ENCODE measurements at places on chromosomes 1 and 21.

GRCh38 chr1:203726417-203726867 lies 38.5 kb upstream of the LAX1 start:
- no peak for DNase-seq

DNA sequence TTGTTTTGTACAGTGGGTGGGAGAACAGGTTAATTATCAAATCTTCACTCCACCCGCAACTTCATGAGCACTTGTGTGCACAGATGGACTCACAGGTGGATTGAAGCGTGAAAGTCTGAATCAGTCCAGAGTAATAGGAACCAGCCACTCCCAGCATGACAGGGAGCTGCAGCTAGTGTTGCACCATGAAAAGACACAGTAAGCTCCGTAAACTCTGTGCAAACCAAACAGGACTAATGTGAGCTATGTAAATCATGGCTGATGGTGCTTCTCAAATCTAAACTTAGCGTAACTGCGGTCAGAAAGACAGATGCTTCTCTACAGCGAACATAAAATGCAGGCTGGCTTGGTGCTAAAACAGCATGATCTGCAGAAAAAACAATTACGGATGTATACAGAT lies 114.4 kb downstream of the CENPF start:
- DNase-seq: no peak

GRCh38 chr1:167249702-167250101 lies 29.0 kb downstream of the POU2F1 start:
- no peak for DNase-seq

DNA sequence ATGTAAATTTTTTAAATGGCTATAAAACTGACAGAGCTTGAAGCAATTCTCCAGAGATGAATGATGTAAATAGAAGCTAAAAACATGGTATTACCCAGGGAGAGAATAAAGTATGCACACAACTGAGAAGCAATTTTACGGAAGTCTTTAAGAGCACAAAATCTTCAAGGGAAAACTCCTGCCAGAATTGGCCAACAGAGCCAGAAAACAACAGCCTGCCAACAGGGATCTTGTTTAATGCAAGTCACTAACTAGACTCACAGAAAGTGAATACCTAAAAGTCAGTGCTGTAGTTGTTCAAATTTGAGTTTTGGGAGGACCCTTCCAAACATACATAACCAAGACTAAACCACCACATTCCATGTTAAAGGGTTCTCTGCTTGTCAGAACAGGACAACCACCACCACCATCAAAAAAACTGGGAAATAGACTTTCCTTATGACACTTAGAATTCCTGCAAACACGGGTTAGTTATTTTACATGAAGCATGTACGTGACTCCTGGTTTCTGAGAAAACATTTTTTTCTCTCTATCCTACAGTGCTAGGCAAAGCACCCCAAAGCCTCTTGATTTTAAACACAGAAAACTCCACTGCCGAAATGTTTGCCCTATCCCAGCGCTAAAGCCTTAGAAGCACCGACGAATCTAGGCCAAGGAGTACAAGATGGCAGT lies 1.6 kb downstream of the EPS15 start:
- no peak for DNase-seq

DNA sequence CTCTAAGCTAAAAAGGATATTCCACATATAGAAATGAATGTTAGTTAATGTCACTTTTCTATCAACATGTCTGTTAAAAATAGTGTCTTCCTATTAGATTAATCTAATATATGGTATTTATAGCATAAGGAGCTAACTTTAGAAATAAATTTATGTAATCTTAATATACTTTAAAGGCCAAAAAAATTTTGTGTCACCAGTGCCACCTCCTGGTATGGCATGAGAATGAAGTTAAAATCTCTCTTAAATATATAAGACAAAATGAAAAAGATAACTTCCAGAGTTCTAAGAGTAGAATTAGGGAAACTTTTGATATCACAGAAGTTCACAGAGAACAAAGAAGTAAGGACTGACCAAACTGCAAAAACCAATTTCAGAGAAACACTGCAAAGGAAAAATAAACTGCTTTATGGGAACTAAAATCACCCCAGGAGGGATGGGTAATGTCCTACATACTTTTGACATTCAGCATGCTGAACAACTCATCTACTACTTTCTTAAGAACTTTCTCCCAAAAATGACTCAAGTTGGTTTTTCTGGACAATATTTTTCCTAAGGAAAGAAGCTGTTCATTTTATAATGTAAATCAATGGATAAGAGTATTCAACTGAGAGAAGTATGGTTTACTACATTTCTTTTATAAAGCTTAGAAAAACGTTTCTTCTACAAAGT lies 82.8 kb downstream of the TRIM33 start:
- no peak for DNase-seq

GRCh38 chr1:103218821-103219220 lies 110.5 kb upstream of the COL11A1 start:
- no peak for DNase-seq

- peak; percentile 48 for DNase-seq
Measured at GRCh38 chr1:7703321-7704213, 67.5 kb upstream of the VAMP3 start.

DNA sequence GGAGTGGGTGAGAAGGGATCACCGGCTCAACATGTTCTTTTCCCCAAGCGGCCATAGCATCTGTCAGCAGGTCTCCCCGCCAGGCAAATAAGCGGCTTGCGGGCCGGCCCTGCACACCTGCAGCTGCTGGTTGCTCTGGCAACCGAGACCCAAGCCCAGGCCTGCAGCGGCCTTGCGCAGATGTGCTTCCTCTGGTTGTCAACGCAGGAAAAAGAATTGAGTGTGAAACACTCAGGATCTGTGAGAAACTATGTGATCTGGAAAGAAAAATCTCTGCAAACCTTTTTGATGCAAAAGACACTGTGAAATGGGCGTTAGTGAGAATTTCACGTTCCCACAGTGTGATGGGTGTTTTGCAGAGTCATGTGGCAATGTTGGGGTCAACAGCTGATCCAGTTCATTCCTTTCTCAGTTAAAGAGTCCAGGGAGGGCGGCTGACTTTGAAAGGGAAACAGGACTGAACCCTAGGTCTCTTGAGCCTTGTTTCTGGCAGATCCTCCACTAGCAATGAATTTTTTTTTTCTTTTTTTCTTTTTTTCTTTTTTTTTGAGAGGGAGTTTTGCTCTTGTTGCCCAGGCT lies 28.4 kb downstream of the TOMM20 start:
- no peak for DNase-seq

DNA sequence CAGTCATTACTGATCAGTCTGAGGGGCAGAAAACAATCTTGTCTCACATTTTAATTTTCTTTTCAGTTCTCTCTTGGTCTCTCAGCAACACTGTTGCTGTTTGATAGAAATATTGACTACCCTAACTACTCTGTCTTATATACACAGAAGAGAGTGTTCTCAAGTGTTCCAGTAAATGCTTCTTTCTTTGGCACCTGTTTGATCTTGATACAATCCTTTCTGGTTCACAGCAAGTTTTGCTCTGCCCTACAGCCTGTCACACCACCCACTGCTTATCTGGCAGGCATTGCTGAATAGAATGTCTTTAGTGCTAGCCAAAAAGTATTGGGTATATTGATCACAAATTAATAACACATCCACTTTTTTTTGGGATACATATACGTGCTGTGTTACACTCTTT lies 75.7 kb upstream of the WLS start:
- DNase-seq: no peak

- DNase-seq: no peak
Measured at GRCh38 chr1:52281518-52281917, 84.5 kb downstream of the CC2D1B start.

Data from progenitor cell of endocrine pancreas (in vitro differentiated cells).